ENCODE measurements at places on chromosomes 5 and 9.

DNA sequence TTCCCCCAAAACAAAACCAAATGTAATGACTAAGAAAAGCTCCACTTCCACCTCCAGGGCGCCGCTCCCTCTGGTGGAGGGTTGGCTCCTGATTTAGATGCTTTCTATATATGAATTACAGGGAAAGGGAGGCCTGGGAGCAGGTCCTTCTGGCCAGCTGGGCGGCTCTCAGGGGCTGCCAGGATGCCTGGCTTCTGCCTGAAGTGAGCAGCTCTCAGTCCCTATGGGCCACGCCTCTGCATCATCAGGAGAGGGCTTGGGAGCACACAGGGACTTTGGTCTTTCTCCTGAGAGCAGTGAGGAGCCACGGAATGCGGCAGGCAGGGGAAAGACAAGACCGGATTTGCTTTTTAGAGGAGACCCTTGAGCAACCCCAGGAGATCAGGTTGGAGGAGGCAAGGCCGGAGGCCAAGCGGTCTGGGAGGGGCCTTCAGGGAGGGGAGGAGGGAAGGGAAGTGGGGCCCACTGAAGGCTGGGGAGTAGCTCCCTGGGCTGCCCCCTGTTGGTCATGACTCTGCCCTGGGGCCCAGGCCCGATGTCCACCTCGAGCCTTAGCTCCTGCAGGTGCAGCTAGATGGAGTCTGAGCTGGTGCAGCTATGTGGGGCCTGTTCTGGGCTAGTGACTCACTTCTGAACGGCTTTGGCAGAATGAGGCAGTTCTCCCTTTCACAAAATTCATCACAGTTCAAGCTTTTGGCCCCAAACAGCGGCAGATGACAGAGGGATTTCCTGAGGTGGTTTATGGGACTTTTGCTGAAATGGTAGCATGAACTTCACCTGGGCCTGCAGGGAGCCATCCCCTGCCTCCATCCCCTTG lies 11.3 kb upstream of the GRHPR start:
- DNase-seq, result no peak

DNA sequence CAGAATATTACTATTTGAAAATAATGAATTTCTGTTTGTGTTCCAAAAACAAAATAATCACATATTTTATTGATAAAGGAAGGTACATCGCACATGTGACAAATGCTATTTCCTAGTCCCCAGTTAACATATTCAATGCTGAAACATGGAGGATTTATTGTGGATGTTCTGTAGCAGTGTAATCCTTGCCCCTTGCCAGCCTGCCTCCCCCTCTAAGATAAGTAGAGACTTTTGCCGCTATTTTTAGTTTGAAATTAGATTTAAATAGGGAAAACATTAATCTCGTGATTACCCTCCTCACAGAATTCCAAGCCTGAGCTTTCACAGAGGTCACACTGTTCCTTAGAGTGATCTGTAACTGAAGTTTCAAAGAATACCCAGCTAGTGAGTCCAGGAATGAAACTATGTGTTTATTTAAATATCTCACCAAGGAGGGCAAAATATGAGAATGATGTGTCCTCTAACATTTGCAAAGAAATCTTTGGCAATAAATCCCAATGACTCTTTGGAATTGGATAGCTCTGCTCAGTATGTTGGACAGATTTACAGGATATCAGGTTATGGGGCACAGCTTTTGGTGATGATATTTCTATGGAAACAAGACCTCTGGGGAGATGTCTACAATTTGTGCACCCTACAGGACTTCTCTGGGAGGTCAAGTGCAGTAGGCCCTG lies 17.3 kb downstream of the CTXN3 start:
- DNase-seq, result no peak

DNA sequence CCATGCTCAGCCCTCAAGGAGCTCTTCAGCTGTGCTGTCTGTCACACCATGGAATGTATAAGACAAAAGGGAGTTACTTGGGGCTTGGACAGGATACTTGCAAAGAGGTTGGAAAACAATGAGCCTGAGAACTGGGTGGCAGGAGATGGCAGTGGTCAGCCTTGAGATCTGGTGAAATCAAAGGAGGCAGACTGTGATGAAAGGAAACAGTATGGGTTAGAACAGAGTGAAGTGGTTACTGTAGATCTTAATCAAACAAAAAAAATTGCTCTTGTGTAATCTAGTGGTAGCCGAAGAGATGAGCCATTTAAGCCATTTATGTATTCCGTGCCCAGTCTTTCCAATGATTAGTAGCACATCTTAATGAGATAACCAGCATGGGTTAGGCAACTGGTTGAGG lies 142.2 kb downstream of the SV2C start:
- no peak for DNase-seq

GRCh38 chr5:157802736-157803135 lies 56.2 kb downstream of the CLINT1 start:
- DNase-seq, result no peak

GRCh38 chr9:136846376-136847087 lies 2.7 kb upstream of the PHPT1 start:
- no peak for DNase-seq
